ENCODE measurements at places on chromosomes 1 and 21. TPM values are rescaled to one million over a fixed set of nuclear protein-coding genes. Genes with fewer than 3 reads are reported as not detected.

Gene ADGRL4
- not detected for total RNA-seq

Gene PADI3
- not detected for total RNA-seq

Gene ZNF695
- total RNA-seq, result 0.14 TPM

Gene TNFRSF8
- total RNA-seq, result 17.5 TPM

Gene LCE1B
- not detected for total RNA-seq

Gene MTARC1
- 0.26 TPM for total RNA-seq

Gene REN
- not detected for total RNA-seq

Gene KCND3
- total RNA-seq, result not detected

Gene MEX3A
- 0.66 TPM for total RNA-seq

Gene TGFBR3
- total RNA-seq, result 18.9 TPM

Gene FMO2
- not detected for total RNA-seq

Gene DLGAP3
- 1.5 TPM for total RNA-seq

Gene NHLH2
- total RNA-seq, result not detected

Gene SLC22A15
- 0.05 TPM for total RNA-seq

Gene ADARB1
- total RNA-seq, result 28.1 TPM

Gene PRAMEF4
- not detected for total RNA-seq

Gene TLCD4
- 0.03 TPM for total RNA-seq

Gene AMY2B
- total RNA-seq, result 1.4 TPM

Gene ZBTB8A
- 0.19 TPM for total RNA-seq

Gene RHBG
- total RNA-seq, result not detected

Gene OR2M3
- total RNA-seq, result not detected

Gene CFHR2
- not detected for total RNA-seq

Gene HNRNPCL4
- not detected for total RNA-seq

Gene ICOSLG
- total RNA-seq, result 2.9 TPM

Gene SOX13
- 1.4 TPM for total RNA-seq

Gene GPR137B
- 6.0 TPM for total RNA-seq
